Pancreas (tissue), 10 donors: ENCODE measurements at places on chromosomes 11 and 22.

GRCh38 chr11:7569044-7569443 lies 55.2 kb downstream of the PPFIBP2 start:
- H3K4me3 ChIP-seq: no peak overlapping the region
- H3K27ac ChIP-seq: no peak overlapping the region
- no peaks in the 10 kb centered on the region for H3K36me3 ChIP-seq
- DNase-seq: no peak

GRCh38 chr11:47257517-47258316 lies at the start of gene NR1H3:
TSS of gene NR1H3 (plus strand) at chr11:47257996. CDS start at chr11:47259217, 1,221 bp downstream.
- peaks cover 4% of the 10 kb centered on the region for H3K4me1 ChIP-seq
- peak within 1 kb of the TSS; percentile 69 for H3K27ac ChIP-seq
- DNase-seq: peak; percentile 79
- peak within 1 kb of the TSS; percentile 25 for H3K4me3 ChIP-seq
- no peaks in the 10 kb centered on the region for H3K27me3 ChIP-seq
- H3K36me3 ChIP-seq: no peaks in the 10 kb centered on the region

DNA sequence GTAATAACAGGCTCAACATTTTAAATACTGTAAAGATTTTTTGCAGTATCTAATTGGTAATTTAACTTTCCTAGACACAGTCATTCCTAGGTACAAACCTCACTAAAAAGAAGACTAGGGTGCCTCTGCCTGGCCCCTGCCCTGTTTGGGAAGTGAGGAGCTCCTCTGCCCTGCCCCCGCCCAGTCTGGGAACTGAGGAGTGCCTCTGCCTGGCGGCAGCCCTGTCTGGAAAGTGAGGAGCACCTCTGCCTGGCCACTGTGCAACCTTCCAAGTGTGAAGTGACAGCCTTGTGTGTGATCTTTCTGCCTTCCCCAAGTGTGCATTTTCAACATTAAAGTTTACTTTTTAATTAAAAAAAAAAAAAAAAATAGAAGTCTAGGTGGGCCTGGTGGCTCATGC lies 4.2 kb downstream of the CHORDC1 start:
- no peaks in the 10 kb centered on the region for H3K4me1 ChIP-seq
- H3K27me3 ChIP-seq: no peaks in the 10 kb centered on the region
- DNase-seq: no peak
- H3K36me3 ChIP-seq: no peaks in the 10 kb centered on the region

GRCh38 chr11:30879322-30880005 lies 293.3 kb upstream of the MPPED2 start:
- peaks cover 3% of the 10 kb centered on the region for H3K4me1 ChIP-seq
- H3K4me3 ChIP-seq: no peak overlapping the region
- peak; percentile 15 for DNase-seq
- no peak overlapping the region for H3K27ac ChIP-seq

- H3K27me3 ChIP-seq: no peaks in the 10 kb centered on the region
- peaks cover 50% of the 10 kb centered on the region for H3K4me1 ChIP-seq
- no peak overlapping the region for H3K4me3 ChIP-seq
- H3K27ac ChIP-seq: no peak overlapping the region
- DNase-seq: no peak
- H3K36me3 ChIP-seq: no peaks in the 10 kb centered on the region
These were observed 14.9 kb downstream of the GAS2 start for GRCh38 chr11:22681281-22681812.

- H3K4me3 ChIP-seq: no peak overlapping the region
- H3K36me3 ChIP-seq: no peaks in the 10 kb centered on the region
- H3K27me3 ChIP-seq: no peaks in the 10 kb centered on the region
- no peaks in the 10 kb centered on the region for H3K4me1 ChIP-seq
These were observed 44.0 kb upstream of the OPCML start for GRCh38 chr11:133576351-133576750.

DNA sequence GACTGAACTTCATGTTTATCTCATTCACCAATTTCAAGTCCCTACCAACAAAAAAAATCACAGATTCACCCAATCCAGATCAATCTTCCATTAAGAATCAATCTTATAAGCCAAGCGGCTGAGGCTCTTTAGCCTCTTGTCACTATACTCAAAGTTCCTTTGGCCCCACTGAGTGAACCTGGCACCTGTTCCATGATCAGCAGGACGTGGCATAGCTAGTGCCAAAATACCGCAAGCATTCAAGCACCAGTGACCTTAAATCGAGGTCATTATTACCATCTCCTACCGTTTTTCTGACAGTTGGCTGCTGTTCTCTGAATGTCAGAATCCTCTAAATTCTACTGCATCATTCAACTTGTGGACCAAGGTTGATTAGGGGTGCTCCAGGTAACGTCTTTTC lies 141.2 kb downstream of the CADM1 start:
- no peak for DNase-seq
- no peaks in the 10 kb centered on the region for H3K27me3 ChIP-seq
- no peak overlapping the region for H3K27ac ChIP-seq
- no peaks in the 10 kb centered on the region for H3K4me1 ChIP-seq
- H3K36me3 ChIP-seq: no peaks in the 10 kb centered on the region
- no peak overlapping the region for H3K4me3 ChIP-seq

DNA sequence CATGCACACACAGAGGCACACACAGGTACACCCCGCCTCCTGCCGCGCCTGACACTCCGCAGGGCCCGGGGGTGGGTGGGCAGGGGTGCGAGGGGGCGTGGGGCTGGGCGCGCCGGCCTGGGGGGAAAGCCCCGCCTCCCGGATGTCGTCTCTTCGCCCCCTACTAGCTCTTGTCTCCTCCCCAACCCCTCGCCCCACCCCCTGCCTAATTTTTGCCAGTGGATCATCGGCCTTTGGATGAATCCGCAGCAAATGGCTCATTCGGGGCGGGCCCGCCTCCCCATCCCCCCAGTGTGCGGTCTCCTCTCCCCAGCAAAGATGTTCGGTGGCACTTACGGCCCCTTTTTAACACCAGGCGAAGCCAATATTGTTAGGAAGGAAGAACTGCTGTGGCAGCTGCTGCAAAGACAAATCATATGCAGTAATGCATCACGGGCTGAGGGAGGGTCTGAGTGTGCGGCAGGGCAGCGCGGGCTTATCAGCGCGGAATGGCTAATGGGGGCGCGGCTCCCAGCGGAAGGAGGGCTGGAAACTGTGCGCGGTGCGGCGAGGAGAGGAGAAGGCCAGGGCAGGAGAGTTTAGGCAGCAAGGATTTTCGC lies 13.4 kb upstream of the NECTIN1 start:
- H3K27me3 ChIP-seq: no peaks in the 10 kb centered on the region
- H3K27ac ChIP-seq: no peak overlapping the region
- peaks cover 24% of the 10 kb centered on the region for H3K4me1 ChIP-seq
- no peaks in the 10 kb centered on the region for H3K36me3 ChIP-seq
- H3K4me3 ChIP-seq: no peak overlapping the region
- DNase-seq: no peak

- DNase-seq: no peak
- H3K27me3 ChIP-seq: no peaks in the 10 kb centered on the region
- H3K27ac ChIP-seq: no peak overlapping the region
- no peak overlapping the region for H3K4me3 ChIP-seq
- H3K4me1 ChIP-seq: no peaks in the 10 kb centered on the region
- peaks cover 9% of the 10 kb centered on the region for H3K36me3 ChIP-seq
These were observed 89.0 kb downstream of the CWC15 start for GRCh38 chr11:94884376-94884775.

DNA sequence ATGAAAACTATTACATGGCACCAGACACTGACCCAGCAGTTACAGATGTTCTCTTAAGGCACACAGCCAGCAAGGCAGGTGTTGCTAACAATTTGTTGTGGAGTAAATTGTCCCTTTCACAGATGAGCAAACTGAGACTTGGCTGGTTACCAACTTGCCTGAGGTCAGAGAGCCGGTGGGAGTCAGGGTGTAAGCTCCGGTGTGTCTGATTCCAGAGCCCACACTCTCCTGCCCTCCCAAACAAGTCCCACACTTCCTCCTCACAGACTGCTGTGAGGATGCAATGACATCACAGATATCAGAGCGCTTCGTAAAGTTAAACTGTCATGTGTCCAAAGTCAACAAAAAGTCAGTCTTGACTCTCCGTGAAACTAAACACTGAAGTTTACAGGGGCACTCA lies 12.5 kb downstream of the GDPD5 start:
- no peak for DNase-seq
- no peaks in the 10 kb centered on the region for H3K27me3 ChIP-seq
- no peaks in the 10 kb centered on the region for H3K4me1 ChIP-seq
- H3K27ac ChIP-seq: no peak overlapping the region
- H3K36me3 ChIP-seq: no peaks in the 10 kb centered on the region
- no peak overlapping the region for H3K4me3 ChIP-seq

- H3K27ac ChIP-seq: no peak overlapping the region
- H3K27me3 ChIP-seq: no peaks in the 10 kb centered on the region
- H3K36me3 ChIP-seq: no peaks in the 10 kb centered on the region
- no peak for DNase-seq
These were observed 52.7 kb upstream of the MYEOV start for GRCh38 chr11:69241075-69241740.

DNA sequence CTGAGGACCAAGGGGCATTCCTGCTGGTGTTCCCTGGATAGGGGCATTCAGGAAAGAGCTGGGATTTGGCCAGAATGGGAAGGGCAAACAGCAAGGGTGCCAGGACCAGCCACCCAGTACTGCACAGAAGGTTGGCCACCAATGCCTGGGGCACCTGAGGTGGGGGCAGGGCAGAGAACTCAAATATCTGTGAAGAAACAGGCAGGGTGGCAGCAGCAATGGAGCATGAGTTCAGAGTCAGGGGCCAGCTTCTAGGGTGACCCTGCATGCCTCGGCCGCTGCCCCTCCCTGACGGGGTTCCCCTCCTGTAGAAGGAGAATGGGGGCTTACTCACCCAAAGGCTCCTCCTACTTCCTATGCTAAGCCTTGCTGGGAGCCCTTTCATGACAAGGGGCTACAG lies 79.3 kb upstream of the SHANK2 start:
- no peak overlapping the region for H3K4me3 ChIP-seq
- H3K4me1 ChIP-seq: no peaks in the 10 kb centered on the region
- H3K27ac ChIP-seq: no peak overlapping the region
- H3K27me3 ChIP-seq: no peaks in the 10 kb centered on the region

DNA sequence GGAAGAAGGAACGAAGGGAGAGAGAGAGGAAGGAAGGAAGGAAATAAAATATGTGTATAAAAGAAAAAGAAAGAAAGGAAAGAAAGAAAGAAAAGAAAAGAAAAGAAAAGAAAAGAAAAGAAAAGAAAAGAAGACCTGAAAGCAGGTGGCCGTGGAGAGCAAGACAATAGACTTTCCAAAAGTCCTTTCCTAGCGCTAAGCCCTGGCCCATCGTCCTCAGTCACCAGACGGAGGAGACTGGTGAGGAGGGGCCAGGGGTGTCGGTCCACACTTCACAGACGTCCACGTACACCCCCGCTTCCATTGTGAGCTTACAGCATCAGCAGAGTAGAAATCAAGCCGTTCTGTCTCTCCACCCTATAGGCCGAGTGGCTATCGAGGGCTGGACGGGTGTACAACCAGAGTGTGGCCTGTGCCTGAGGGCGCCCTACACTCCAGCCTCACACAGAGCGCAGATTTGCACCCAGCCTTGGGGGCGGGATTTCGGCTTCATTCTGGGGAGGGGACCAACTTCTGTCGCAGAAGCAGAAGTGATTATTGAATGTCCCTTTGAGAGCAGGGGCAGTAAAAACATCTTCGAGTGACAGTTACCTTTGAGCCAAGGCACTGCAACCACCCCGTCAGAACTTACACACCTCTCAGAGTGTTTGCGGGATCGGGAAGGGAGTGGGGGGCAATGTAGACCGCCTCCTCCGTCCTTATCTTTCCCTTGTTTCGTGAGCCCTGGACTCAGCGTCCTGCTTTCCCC lies 2.0 kb upstream of the BSX start:
- H3K27ac ChIP-seq: no peak overlapping the region
- peaks cover 6% of the 10 kb centered on the region for H3K4me1 ChIP-seq
- no peak for DNase-seq
- H3K4me3 ChIP-seq: peak overlapping the region; percentile 75

GRCh38 chr11:97537407-97538150 lies 1147.8 kb downstream of the JRKL start:
- no peaks in the 10 kb centered on the region for H3K36me3 ChIP-seq
- no peak overlapping the region for H3K27ac ChIP-seq
- no peaks in the 10 kb centered on the region for H3K4me1 ChIP-seq
- no peaks in the 10 kb centered on the region for H3K27me3 ChIP-seq
- no peak overlapping the region for H3K4me3 ChIP-seq

DNA sequence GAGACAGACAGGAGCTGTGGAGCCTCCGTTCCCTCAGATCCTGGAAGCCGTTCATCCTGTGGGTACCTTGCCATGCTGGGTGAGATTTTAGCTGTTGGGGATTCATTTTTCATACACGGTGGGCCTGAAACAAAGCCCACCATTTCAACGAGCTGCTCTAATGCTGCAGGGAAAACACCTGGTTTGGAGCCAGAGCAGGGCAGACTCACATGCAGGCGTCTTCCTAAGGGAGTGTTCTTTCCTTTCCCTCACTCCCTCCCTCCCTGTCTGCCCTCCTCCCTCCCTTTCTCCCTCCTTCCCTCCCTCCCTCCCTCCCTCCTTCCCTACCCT lies 52.5 kb downstream of the CD6 start:
- H3K36me3 ChIP-seq: no peaks in the 10 kb centered on the region
- DNase-seq: no peak
- no peak overlapping the region for H3K27ac ChIP-seq
- H3K4me1 ChIP-seq: no peaks in the 10 kb centered on the region
- H3K27me3 ChIP-seq: no peaks in the 10 kb centered on the region

GRCh38 chr11:111555255-111555654 lies 14.7 kb downstream of the LAYN start:
- H3K27me3 ChIP-seq: no peaks in the 10 kb centered on the region
- no peak overlapping the region for H3K4me3 ChIP-seq
- H3K27ac ChIP-seq: no peak overlapping the region
- H3K36me3 ChIP-seq: no peaks in the 10 kb centered on the region
- no peaks in the 10 kb centered on the region for H3K4me1 ChIP-seq

GRCh38 chr11:124069429-124070401 lies 28.6 kb upstream of the OR10G7 start:
- H3K27me3 ChIP-seq: no peaks in the 10 kb centered on the region
- no peak overlapping the region for H3K27ac ChIP-seq
- no peaks in the 10 kb centered on the region for H3K36me3 ChIP-seq
- peak; percentile 23 for DNase-seq

- DNase-seq: no peak
- H3K27me3 ChIP-seq: no peaks in the 10 kb centered on the region
- H3K36me3 ChIP-seq: no peaks in the 10 kb centered on the region
- H3K4me3 ChIP-seq: no peak overlapping the region
- H3K4me1 ChIP-seq: no peaks in the 10 kb centered on the region
These were observed 139.6 kb upstream of the LMO1 start for GRCh38 chr11:8403310-8403709.

GRCh38 chr11:117175781-117176180 lies 2.8 kb upstream of the SIDT2 start:
- DNase-seq: no peak
- H3K27ac ChIP-seq: no peak overlapping the region
- no peak overlapping the region for H3K4me3 ChIP-seq

GRCh38 chr22:30183861-30184278 lies 62.7 kb downstream of the LIF start:
- DNase-seq: no peak
- peaks cover 27% of the 10 kb centered on the region for H3K4me1 ChIP-seq
- no peaks in the 10 kb centered on the region for H3K36me3 ChIP-seq
- no peak overlapping the region for H3K27ac ChIP-seq
- H3K27me3 ChIP-seq: no peaks in the 10 kb centered on the region

GRCh38 chr11:289712-290620 lies 1.0 kb downstream of the PGGHG start:
- DNase-seq: peak; percentile 62
- no peak overlapping the region for H3K27ac ChIP-seq
- H3K4me1 ChIP-seq: no peaks in the 10 kb centered on the region
- H3K27me3 ChIP-seq: no peaks in the 10 kb centered on the region
- peaks cover 32% of the 10 kb centered on the region for H3K36me3 ChIP-seq
- peak overlapping the region; percentile 82 for H3K4me3 ChIP-seq
